ENCODE measurements at places on chromosomes 1 and 21. TPM values are rescaled to one million over a fixed set of nuclear protein-coding genes. Genes with fewer than 3 reads are reported as not detected.

SLAMF8 gene
- not detected for total RNA-seq

ACOT11 gene
- total RNA-seq = 3.9 TPM

FAM167B gene
- 2.1 TPM for total RNA-seq

SLC2A5 gene
- total RNA-seq = 0.90 TPM

ZNF697 gene
- total RNA-seq = 4.4 TPM

FCGR2B gene
- not detected for total RNA-seq
